ENCODE measurements at places on chromosomes 4 and X. TPM values are rescaled to one million over a fixed set of nuclear protein-coding genes. Genes with fewer than 3 reads are reported as not detected.

DNA sequence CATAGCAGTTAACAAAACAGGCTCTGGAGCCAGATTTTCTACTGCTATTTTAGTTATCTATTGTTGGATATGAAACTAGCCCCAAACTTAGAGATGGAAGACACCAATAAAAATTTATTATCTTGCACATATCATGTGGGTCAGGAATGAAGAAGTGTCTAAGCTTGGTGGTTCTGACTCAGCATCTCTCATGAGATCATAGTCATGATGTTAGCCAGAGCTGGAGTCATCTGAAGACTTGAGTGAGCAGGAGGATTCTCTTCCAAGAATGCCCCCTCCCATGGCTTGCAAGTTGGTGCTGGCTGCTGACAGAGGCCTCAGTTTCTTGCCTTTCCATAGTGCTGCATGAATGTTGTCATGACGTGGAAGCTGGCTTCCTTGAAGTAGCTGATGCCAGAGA, 68.2 kb upstream of the TAPT1 start:
- no peak for DNase-seq
- no peak overlapping the region for H3K4me3 ChIP-seq
- no peaks in the 10 kb centered on the region for H3K4me1 ChIP-seq

The SCML2 gene
- not detected for total RNA-seq

GRCh38 chr4:155593793-155594192, 72.9 kb upstream of the GUCY1A1 start:
- H3K27me3 ChIP-seq, result no peaks in the 10 kb centered on the region
- H3K36me3 ChIP-seq, result no peaks in the 10 kb centered on the region
- no peak overlapping the region for H3K4me3 ChIP-seq

DNA sequence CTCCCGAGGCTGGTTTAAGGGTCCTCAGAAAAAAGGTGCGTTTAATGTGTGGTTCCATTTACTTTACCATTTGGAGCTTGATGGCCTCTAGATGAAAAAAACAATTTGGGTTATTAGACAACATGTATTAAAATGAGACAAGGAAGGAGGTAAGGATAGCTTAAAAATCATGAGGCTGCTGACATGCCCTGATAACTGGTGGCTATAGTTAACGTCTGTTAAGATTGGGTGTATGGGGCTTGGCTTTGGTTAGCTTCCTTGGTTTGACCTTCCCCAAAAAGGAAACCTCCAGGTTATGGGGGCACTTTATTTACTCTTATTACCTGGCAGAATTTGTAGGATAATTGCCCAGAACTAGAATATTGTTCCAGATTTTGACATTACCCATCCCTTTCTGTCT, 51.5 kb downstream of the HMGB2 start:
- H3K27me3 ChIP-seq, result no peaks in the 10 kb centered on the region
- DNase-seq, result no peak
- no peak overlapping the region for H3K27ac ChIP-seq

DNA sequence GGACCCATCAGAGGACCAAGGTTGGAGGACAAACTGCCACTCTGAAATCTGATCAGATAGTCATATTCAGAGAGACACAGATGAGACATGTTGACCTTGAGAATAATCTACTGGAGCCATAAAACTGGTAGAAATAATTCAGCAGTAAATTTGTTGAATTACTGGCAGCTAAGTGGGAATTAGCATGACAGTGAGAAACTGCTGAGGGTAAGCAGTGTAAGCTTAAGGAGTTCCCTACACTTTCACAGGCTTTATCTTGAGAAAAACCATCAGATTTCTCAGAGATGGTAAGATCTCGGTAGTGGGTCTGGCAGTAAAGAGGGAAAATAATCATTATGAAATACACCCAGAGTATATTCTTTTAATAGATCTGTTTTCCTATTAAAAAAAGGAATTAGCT, 213.7 kb downstream of the TECRL start:
- no peak overlapping the region for H3K27ac ChIP-seq
- no peaks in the 10 kb centered on the region for H3K27me3 ChIP-seq
- no peaks in the 10 kb centered on the region for H3K36me3 ChIP-seq
- H3K4me3 ChIP-seq, result no peak overlapping the region
- DNase-seq, result no peak

The NOX1 gene
- not detected for total RNA-seq
